ENCODE measurements at places on chromosomes 1 and 21.

DNA sequence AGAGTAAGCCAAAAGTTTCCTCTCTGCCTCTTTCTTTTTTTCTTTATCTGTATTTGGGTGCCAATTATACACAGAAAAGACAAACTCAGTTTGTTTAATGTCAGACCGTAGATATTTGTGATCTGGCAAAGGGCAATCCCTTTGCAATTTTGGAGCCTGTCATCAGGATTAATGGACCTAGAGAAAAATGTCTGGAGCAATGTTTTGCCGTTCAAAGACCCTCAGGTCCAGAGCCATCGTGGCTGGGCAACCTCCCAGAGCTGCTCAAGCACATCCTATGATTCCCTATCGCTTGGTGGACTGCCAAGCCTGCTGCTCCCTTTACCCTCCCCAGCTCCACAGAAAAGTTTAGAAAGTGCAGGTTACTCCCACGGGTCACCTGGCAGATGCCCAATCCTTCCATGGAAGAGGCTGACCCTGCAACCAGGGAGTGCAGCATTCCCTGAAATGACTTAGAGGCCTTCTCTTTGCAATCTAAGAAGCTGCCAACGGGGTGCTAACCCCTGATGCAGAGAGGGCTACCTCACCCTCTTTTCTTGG, 112.5 kb upstream of the NGF start:
- DNase-seq: no peak

DNA sequence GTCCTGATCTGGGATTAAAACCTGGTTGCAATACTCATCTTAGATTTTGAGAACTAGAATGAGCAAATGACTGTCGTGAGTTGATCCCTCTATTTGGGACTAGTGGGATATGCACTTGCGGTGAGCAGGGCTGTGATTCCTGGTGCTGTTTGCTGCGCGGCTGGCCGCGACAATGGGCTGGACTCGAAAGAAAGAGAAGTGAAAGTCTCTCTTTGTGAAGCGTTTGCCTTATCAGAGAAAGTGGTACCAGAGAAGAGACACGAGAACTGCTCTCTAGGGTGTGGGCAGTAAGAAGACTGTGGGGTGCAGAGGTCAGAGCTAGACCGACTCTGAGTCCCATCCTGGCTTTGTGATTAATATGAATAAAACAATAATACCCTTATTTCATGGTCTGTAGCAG, 8.6 kb downstream of the ST6GALNAC3 start:
- DNase-seq: no peak

GRCh38 chr1:20578062-20578461, 10.8 kb upstream of the CDA start:
- no peak for DNase-seq

DNA sequence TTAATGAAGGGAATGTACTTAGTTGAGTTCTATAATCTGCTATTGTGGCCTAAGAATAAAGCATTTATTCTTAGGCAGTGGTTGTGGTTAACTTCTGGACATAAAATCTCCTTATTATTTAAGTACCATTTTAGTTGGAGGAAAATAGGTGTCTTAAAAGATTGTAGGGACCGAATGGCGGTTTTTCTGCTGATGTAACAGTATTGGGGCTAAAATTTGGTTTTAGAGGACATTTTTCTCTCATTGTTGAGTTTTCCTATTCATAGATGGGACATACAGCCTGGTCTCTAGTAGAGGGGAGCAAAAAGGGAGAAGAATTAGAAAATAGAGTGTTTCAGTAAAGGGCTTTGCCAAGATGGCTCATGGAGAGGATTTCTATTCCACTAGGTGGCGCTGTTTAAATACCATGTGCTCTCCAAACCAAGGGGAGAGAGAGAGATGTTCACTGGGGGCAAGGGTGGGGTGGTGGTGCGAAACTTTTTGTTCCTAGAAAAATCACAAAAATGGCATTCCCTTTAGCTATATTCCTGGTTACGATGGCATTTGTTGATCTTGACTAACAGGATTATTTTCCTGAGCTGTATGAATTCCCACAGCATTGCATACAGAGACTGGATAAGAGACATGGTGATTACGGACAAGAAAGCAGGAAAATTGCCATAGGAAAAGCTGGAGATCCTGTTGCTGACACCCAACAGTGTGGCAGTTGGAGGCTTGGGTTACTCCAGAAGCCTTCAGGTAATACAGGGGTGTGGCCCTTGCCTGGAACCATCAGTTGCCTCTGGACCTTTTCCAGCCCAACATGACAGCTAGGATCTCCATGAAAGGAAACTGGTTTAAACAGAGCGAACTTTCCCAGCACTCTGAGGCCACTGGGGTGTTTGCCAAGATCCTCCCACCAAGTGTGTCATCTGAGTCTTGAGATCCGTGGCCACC, 18.2 kb upstream of the FCGR2A start:
- no peak for DNase-seq

- DNase-seq: no peak
These were observed 88.2 kb downstream of the HUNK start for GRCh38 chr21:31961027-31961426.

DNA sequence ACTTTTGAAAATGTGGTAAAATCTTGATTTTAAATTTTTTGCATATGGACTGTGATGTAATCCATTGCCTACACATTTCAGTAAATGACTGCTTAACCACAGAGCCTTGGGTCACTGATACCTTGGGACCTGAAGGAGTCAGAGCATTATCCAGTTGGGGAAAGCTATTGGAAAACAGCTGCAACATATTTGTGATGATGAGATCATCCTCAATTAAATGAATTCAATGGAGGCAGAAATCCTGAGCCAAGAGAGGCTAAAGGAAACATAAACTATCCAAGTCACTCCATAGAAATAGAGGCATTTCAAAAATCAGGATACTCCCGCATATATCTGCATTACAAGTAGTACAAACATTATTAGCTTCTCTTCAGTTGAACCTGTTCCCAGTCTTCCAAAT, 99.8 kb upstream of the PRMT6 start:
- DNase-seq: no peak

DNA sequence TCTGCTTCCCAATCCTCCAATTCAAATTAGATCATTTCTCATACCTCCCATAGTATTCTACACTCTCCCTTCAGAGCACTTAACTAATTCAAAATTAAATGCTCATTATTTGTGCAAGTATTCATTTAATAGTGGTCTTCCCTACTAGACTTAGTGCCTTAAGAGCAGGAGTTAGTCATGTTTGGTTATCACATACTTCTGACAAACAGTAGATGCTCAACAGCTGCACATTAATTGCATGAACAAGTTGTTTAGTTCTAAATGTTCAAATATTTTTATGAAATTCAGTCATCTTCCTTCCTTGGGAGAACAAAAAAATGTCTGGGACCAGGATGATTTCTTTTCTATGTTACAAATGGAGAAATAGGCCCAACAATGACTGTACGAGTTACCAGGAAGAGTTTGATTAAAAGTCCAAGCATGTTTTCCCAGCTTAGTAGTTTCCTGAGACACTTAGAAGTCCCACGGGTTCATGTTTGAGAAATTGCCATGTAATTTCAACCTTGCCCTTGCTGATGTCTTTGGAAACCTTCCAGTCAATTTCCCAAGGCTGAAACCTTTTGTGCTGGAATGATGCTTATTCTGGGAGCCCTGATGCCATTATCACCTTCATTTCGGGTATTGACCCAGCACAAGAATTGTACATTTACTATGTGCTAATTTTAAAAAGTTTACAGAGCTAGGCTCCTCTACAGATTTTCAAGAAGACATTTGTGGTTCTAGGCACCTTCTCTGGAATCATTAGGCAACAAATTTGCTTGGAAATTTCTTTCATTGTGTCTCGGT, 437.9 kb upstream of the PLXNA2 start:
- DNase-seq: no peak

All from T-cell (primary cell).